ENCODE measurements at places on chromosomes 5 and 9. TPM values are rescaled to one million over a fixed set of nuclear protein-coding genes. Genes with fewer than 3 reads are reported as not detected.

The PCDHGB2 gene
- 4.6 TPM for polyA plus RNA-seq

DNA sequence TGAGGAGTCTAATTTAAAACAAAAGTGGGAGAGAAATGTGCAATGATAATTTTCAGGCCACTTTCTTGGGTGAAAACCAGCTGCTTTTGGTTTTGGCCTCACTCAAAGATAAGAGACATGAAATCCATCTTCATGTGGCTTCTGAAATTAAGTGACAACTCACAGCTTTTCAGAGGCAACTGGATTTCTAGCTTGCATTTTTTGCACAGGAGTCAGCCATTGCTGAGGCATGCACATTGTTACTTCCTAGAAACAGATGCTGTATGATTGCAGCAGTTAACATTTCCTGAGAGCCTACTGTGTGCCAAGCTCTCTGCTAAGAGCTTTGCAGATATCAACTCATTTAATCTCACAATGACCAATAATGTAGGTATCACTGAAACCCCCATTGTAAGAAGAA is 562.6 kb downstream of the NR2F1-AS1 start:
- DNase-seq = no peak

DNA sequence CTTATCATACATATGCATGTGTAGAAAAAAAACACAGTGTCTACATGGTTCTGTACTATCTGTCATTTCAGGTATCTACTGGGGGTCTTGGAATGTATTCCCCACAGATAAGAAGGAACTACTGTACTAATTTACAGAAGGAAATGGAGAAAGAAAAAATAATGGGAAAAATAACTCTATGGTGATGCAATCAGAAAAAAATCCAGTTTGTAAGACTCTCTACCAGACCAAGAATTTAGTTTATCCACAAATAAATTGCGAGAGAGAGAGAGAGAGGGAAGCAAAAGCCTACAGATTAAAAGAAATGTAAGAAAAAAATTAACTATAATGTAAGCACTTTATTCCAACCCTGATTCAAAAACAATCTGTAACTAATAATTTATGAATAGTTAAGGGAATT is 708.6 kb upstream of the ZNF608 start:
- no peak for DNase-seq

DNA sequence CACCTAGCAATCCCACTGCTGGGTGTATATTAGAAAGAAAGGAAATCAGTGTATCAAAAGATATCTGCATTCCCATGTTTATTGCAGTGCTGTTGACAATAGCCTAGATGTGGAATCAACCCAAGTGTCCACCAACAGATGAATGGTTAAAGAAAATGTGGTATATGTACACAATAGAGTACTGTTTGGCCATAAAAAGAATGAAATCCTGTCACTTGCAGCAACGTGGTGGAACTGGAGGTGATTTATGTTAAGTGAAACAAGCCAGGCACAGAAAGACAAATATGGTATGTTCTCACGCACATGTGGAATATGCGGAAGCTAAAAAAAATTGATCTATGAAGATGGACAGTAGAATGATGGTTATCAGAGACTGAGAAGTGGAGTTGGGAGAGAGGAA is 221.6 kb upstream of the DAP start:
- DNase-seq = no peak

GRCh38 chr9:105313238-105313637 is 68.8 kb downstream of the SLC44A1 start:
- DNase-seq = no peak

DNA sequence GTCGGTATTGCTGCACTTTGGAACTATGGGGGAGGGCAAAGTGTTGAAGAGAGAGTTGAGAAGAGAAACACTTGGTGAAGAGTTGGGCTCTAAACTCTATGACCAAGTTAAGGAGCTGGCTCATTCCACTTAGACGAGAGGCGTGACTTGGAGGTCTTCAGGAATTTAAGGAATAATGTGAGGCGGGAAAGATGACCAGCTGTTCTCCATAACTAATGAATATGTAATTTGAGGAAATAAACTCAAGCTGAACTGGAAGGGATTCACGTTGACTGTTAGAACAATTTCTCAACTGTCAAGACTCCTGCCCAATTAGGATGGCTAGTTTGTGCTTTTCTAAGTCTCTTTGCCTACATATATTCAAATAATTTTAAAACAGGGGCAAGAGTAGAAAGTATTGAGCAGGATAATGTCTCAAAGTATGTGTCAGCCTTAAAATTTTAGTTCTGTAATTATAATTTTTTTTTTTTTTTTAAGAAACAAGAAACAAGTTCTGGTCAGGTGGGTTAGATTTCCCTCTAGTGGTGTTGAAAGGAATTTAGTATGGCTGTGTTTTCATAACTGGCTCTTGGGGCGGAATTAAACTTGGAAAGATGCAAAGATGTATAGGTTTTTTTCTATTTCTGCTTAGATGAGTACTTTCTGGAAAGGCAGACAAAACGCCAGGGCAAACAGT is 33.4 kb downstream of the TMEM252 start:
- no peak for DNase-seq

The ACSL6 gene
- polyA plus RNA-seq = not detected

- DNase-seq = no peak
Measured at GRCh38 chr9:109238125-109238524, 71.1 kb upstream of the FRRS1L start.
